ENCODE measurements at places on chromosomes 3 and 15.

DNA sequence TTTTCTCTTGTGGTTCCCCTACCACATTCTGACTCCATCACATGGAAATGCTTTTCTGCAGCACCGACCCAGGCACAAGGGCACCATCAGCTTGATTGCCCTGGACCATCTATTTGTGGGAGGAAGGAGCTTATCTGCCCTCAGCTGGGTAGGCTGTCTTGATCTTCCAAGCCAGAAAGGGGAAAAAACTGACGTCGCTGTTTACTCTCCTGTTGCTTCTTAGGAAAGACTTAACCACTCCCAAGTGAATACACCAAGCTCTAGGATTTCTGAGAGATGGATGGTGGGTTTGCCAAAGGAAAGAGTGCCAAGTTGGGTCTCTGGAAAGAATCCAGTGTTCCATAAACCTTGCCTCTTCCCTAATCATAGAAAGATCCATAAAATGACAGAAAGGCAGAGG is 4.0 kb downstream of the TNFAIP8L3 start:
- DNase-seq: no peak

- DNase-seq: no peak
Observed at GRCh38 chr15:29094711-29095110, 174.9 kb downstream of the NSMCE3 start.

- DNase-seq: no peak
Observed at GRCh38 chr3:74009961-74010844, 385.5 kb upstream of the PDZRN3 start.

GRCh38 chr15:39135989-39136388 is 444.9 kb upstream of the THBS1 start:
- no peak for DNase-seq

DNA sequence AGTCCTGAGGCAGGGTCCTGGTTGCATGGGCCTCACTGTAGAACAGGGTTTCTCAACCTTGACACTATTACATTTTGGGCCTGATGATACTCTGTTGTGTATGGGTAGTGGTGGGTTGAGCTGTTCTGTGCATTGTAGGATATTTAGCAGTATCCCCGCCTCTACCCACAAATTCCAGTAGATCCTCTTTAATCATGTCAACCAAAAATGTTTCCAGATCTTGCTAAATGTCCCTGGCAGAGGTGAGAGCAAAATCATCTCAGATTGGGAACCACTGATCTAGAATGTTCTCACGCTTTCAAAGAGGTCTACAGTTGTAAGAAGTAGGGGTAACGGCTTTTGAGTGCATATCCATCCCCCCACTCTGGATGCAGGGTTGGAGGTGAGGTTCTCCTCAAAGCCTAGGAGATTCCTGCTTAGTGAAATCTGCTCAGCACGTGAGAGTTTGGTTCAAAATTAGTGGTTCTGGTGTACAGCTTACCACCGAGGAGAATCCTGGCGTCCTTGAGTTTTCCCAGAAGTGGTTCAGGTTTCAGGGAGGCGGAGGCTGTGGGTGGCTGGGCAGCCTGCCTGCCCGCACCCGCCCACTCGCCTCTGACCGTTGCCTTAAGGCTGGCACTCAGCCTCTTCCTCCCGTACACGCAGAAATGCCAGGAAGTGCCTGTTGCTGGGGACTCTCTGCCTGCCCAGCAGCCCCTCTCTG is 5.3 kb downstream of the ACVR2B start:
- DNase-seq: no peak

DNA sequence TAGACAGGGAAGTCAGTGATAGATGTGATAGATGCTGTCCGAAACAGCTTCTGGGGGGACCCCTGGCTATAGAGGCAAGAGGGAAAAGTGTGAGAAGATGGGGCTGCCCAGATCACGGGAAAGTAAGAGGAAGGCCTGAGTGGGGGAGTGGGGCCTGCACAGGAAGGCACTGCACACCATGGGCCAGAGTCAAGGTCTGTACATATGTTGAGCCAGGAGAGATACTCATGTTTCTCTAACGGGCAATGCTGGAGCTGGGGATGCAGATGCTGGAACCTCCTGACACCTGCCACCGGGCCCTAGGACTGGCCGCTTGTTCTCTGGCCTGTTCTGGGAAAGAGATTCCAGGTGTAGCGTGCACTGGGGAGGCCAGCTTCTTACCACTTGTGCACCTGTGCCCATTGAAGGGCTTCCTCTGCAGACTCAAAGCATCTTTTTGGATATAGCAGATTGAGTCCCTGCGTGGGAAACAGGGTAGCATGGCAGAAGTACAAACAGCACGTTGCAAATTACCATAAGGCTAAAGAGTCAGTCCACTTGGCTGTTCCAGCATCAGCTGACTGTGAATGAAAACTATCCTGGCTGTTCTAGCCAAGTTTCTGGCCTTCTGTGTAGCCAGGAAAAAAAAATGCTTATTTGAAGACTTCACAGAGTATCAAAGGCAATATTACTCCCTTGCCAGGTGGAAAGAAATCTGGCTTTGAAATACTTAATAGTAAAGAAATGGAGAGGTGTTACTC is 77.1 kb upstream of the GSK3B start:
- no peak for DNase-seq

DNA sequence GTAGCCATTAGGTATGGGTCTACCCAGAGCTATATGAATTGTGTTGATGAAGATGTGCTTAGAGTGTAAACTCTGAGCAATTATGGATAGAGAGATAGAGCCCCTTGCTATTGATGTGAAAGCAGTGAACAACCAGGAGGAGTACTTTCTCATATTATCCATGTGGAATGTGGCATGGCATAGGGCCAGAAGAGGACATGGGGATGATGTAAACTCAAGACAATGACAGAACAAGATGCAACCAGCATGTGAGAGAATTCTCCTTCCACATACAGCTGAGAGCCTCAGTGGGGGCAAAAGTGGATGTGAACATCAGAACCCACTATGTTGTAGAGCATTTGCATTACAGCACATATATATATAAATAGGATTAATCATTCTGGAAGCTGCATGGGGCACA is 36.4 kb upstream of the BNC1 start:
- DNase-seq: no peak

DNA sequence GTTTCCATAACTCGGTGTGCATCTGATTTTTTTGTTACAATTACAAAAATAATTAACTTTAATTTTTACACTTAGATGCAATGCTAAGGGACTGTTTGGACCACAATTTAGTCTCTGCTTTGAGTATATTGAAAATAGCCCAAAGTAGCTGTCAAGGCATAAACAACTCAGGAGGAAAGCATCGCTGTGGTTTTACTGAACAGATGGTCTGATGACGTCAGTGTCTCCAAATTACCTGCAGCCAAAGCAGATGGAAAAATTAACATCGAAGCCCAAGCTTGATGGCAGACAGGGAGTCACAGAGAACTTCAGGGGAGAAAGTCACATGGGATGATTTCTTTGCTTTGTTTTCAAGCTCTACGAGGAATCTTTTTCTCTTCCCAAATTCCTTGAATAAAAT is 83.1 kb upstream of the PLCL2 start:
- no peak for DNase-seq

GRCh38 chr3:170814822-170815221 is 55.2 kb downstream of the RPL22L1 start:
- no peak for DNase-seq

- DNase-seq: no peak
Observed at GRCh38 chr3:11914651-11915050, 68.0 kb upstream of the TAMM41 start.

DNA sequence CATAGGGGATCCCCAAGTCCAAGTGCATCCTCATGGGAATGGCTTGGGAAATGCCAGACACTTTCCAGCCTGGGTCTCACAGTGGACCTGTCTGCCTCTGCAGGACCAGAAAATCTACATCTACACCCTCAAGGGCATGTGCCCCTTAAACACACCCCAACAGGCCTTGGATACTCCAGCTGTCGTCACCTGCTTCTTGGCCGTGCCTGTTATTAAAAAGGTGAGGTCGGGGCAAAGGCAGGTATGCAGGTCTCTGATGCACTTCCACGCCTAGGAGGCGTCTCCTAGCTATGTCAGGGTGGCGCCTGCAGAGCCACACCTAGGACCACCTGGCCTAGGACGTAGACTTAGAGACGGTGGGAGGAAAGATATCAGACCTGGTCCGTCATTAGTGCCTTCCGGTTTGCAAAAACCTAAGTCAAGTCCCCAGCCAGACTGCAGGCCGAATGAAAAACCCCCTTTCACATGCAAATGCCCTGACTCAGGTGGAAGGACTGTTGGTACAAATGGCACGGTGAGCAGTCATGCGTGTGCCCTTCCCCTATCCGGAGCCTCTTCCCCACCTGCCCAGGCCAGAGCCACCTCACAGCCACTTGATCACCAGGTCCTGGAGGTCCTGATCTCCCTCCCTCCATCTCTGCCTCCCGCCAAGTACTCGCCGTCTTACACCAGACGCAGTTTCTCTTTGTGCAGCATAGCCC is 143.5 kb downstream of the LRRK1 start:
- no peak for DNase-seq

DNA sequence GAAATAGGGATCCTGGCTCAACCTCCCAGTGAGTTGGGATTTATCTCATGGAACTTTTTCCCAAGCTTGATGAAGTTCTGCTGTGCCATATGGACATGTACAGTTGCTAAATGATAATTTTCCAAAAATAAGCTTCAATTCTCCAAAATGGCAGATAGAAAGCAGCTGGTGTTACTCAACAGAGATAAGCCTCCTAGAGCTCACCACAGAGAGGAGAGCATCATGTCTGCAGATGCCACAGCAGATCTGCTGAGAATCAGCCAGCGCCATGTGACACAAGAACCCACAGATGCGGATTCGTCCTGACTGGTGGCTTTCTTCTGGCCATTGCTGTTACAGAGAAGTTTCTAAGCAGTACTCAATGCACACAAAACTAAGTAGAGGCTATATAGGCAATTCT is 50.6 kb downstream of the AGTR1 start:
- no peak for DNase-seq

DNA sequence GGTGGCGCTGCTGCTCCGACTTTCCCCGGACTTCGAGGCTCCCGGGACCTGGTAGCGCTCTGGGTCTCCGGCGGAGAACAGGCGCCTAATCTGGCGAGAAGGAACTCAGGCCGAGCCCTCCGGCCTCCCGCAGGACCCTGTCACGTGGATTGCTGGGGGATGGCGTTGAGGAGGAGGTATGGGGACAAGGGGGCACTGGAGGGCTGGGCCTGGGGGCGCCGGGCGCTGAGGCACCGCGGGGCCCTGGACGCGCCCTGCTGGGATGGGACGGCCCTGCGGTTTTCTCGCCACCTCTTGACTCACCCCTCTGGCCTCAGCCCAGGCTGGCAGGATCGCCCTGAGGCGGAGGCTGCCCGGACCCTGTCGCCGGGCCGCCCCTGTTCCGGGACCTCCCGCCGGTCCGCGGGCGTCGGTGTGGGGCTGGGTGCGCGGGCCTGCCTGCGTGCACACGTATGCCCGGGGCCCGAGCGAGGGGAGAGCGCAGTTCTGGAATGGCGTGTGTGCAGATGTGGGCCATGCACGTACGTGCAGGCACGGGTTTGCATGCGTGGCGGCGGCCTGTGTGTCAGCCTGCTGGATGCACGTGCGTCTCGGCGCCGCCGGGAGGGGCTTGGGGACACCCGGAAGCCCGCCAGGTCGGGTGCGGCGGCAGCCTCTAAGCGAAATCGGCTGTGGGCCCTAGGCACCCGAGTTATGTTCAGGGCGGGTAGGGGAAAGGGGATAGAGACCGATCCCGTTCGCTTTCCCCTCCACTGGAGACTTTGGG is 752 bp downstream of the C15orf39 start:
- peak; percentile 61 for DNase-seq

DNA sequence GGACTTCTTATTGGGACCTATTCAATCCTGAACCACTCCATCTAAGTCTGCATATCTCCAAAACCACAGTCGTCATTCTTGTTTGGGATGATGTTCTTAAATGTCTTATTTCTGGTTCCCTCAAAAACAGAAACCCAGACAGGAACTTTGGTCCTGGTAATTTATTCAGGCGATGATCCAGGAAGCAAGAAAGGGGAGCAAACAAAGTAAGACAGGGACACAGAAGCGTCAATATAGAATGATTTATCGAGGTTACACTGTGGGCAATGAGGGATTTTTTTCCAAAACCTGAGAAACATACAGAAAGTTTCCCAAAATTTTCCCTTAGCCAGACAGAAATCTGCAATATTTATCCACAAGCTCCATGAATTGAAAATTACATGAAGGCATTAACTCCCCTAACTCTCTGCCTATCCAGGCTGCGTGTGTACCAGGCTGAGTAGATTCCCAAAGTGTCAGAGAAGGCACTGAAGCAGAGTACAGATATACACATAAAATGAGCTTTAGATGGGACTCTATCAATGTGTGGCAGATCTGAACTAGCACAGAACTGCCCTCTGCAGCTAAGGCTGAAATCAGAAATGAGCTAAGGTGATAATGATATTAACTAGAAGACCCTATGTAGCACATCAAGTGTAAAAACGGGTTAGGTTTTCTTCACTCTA is 43.2 kb downstream of the TP63 start:
- no peak for DNase-seq

DNA sequence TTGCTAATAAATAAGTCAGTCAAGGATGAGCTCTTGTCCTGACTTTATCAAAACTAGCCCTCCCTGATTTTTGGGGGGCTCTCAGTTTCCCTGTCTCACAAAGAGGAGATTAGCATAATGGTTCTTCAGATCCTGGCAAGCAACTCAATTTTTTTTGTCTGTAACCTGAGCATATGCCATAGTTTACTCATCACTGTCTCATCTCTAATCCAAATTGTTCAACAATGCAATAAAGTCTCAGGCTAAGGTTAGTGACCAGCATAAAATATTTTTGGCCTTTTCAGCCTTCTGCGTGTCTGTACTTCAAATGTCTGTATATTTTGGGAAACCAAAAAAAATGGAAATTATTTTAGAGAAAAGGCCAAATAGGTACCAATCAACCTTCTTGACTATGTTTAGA is 465.6 kb upstream of the TPRG1 start:
- DNase-seq: no peak

DNA sequence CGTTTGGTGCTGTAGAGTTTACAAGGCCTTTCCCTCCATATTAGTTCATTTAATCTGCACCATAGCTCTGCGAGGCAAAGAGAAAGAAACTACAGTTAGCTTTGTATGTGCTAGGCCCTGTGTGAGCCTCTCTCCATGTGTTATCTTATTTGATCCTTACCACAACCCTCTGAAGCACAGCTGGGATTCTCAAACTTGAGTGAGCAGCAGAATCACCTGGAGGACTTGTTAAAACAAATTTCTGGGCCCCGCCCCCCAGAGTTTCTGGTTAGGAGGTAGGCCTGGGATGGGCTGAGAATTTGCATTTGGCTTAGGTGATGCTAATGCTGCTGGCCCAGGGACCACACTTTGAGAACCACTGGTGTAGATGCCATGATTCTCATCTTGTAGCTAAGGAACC is 12.3 kb downstream of the CA12 start:
- no peak for DNase-seq
